Memory B cell (primary cell): ENCODE measurements at places on chromosomes 1 and 21.
A peak's percentile ranks its signal among the peaks of the same experiment; 100 is the strongest.

DNA sequence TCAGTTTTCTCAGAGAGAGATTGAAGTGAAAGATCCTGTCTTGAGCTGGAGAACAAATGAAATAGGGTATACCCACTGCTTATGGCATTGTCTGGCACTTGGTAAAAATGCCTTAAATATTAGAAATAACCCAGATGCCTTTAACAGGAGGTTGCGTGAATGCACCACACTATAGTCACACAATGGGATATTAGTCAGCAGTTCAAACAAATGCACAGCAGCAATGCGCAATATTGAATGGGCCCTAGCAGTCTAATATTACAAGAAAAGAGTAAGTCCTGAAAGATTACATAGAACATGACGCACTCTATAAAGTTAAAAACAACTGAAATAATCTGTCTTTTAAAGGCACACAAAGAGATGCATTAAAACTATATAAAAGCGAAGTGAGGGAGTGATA is 161.1 kb downstream of the EDEM3 start:
- DNase-seq, result no peak

- DNase-seq, result peak; percentile 93
These were observed 24.1 kb upstream of the ADGRB2 start for GRCh38 chr1:31788138-31788824.

DNA sequence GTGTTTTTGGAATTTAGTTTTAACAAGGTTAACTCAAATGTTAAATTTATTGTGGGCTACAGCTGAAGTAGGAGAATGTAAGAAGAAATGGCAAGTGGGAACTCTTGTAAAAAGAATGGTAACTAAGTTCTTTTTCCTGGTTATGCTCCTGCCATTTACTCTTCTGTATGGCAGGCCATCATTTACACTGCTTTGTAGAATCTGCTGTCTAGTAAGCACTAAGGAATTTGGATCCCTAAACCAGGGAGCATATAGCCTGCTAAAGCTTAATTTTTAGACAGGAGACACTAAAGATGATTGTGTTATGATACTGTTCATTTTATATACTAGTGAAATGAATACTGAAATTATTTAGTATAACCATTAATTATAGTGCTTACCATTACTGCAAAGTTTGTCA is 85.3 kb downstream of the CAMTA1 start:
- no peak for DNase-seq

- DNase-seq, result no peak
These were observed 14.3 kb upstream of the SPEN start for GRCh38 chr1:15833069-15833679.

DNA sequence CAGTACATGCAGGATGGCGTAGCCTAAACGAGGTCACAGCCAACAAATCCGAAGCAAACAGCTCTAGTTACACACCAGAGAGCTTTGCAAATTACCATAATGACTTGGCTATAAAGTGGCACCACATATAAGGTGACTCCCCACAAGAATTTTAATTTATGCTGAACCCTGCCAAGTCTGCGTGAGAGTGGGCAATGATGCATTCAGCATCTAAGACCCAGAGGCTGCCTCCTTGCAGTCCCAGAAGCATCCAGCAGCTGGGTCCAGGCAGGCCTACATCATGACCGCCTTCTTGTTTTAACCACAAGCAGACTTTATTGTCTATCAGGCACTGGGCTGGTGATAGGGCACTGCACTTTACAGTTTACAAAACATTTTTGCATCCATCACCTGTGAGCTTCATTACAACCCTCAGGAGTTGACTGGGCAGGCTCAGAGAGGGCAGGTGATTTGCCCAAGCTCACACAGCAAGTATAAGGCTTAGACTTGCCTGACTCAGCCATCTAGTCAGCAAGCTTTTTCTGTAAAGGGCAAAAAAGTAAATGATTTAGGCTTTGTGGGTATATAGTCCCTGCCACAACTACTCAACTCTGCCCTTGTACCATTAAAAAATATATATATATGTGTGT is 134.6 kb downstream of the GLIS1 start:
- DNase-seq, result no peak

- no peak for DNase-seq
These were observed 894 bp upstream of the TSEN15 start for GRCh38 chr1:184050636-184051035.

DNA sequence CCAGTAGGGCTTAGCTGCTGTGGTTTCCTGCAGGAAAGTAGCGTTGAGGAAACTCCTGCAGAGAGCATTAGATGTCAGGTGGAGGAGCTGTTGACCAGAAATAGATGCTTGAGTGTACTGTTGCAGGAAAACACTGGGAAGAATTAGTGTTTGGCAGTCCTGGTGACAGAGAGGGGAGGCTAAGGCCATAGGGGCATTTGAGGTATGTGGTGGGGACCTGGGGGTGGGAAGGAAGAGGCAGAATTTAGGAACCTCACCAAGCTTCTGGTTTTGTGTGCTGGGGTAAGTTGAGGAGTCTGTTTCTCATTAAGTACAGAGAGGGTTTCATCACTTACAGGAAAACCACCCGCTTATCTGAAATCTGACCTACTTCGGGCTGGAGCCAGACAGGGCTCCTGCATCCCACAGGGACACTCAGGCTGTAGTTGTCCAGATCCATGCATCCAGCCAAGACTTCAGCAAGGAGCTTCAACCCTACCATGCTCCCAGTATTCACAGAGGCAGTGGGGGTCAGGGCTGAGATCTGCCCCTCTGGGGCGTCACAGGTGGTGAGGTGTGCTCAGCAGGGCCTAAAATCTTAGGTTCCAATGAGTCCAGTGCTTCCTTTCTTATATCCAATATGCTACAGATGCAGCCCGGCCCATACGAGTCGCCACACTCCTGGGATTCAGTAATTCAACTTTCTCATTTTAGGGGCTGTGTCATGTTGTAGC is 15.1 kb downstream of the SH2D2A start:
- DNase-seq, result no peak

DNA sequence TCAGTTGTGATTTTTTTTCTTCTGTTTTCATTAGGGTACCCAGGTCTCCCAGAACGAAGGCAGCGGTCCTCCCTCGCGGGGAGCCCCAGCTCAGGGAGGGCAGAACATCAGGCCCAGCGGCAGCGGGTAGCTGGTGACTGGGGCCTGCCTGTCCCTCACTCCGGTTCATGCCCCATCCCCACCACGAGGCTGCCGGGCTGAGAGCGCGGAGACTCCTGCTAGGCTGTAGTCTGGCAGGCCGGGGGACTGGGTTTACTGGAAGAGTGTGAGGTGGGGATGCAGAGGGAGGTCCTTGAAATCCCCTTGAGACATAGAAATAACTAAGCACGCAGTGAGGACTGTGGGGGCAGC is 10.5 kb downstream of the BRINP2 start:
- no peak for DNase-seq

DNA sequence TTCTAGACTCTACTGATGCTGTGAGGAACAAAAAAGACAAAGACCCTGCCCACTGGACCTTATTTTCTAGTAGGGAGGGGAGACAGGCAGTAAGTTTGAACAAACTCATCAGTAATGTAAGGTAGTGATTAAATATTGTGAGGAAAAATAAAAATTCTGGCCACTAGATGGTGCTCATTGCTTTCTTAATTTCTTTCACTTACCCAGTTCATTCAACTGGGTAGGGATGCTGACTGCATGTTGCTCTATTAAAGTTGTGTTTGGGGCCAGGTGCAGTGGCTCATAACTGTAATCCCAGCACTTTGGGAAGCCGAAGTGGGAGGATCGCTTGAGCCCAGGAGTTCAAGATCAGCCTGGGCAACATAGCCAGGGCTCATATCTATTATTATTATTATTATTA is 6.3 kb upstream of the KYAT3 start:
- peak; percentile 70 for DNase-seq

GRCh38 chr1:87556326-87556725 is 227.6 kb downstream of the LMO4 start:
- no peak for DNase-seq

GRCh38 chr1:248688527-248689298 is 13.9 kb downstream of the OR14I1 start:
- DNase-seq, result no peak

DNA sequence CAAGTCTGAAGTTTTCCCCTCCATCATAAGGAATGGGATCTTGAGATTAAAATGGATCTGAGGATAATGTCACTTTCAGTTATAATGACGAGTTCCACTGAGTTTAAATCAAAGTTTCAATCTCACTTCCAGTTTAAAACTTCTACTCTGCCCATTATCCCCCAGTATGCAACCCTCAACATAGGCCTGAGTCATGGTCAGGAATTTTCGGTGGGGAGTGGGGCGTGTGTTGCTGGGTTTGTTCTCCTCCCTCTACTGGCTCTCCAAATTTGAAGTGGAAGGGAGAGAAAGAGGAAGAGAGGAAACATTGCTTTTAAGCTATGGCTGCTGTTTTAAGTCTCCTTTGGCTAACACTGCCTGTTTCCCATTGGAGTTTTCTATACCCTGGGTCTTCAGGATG is 152.9 kb downstream of the TM2D1 start:
- no peak for DNase-seq

DNA sequence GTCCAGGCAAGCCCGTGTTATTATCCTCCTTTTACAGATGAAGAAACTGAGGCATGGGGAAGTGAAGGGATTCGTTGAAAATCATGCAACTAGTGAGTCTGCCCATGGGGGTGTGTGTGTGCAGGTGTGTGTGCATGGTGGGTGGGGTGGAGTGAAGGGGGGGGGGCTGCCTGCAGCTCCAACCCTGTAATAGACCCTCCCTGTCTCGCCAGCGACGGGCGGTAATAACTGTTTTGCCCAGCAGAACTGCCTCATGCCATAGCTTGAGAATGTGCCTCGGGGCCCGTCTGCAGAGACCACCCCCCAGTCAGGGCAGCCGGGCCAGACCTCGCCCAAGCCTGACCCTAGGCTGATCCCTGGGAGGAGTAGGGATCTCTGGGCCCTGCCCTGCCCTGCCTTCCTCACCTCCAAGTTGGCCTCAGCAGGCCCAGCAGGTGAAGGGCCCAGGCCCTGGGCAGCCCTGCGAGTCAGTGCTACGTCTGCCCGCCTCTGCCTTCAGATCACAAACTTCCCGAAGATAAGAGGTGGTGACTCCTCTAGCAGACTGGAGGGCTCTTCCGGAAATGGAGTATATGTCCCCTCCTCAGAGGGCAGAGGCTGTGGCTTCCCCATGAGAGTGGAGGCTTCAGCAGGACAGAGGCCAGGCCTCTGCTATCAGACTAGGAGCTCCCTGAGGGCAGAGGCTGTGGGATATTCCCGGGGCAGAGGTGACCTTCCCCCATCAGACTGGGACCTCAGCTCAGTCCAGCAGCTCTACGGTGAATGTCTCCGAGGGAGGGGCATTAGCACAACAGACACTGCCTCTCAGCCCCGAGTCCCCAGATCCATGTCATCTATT is 15.7 kb upstream of the EPHA2 start:
- no peak for DNase-seq

DNA sequence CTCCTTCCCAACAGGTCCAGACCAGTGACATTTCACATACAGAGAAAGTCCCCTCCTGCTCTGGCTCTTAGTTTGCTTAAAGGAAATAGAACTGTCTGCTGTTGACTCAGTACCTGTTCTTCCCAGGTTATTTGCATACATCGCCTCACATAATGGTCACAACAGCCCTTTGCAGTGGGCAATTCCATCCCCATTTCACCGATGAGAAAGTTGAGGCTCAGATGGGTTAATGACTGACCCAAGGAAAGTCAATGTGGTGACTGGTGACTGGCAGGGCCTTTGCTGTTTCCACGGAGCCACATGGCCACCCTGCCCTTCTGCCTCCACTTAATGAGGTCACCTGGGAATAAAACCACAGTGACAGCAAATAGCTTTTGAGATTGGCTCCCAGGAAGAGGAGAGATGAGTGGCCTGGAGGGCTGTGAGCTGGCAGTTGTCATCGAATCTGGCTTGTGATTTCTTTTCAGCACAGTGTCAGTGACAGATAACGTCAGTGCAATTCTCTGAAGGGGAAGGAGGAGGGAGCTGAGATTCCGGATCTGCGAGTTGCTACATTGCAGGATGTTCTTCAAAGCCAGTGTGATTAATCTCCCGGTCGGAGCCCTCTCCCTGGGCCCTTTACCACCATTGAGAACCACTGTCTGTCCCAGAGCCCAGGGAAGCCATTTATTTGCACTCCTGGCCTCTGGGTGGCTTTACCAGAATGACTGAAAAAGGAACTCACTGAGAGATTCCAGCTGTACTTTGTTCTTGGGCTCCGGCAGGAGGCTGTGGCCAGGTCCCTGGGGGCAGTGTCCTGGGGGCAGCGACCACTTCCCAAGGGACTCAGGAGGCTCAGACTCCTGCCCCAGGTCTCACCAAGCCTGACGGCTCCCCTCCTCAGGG is 117.2 kb downstream of the CNIH3 start:
- DNase-seq, result no peak

GRCh38 chr1:153888533-153888932 is 34.2 kb downstream of the GATAD2B start:
- no peak for DNase-seq
